ENCODE measurements at places on chromosomes 1 and 21.

- no peak for DNase-seq
- no peaks in the 10 kb centered on the region for H3K4me1 ChIP-seq
- H3K36me3 ChIP-seq: no peaks in the 10 kb centered on the region
Observed at GRCh38 chr1:73516451-73516850, 681.5 kb downstream of the LRRIQ3 start.

DNA sequence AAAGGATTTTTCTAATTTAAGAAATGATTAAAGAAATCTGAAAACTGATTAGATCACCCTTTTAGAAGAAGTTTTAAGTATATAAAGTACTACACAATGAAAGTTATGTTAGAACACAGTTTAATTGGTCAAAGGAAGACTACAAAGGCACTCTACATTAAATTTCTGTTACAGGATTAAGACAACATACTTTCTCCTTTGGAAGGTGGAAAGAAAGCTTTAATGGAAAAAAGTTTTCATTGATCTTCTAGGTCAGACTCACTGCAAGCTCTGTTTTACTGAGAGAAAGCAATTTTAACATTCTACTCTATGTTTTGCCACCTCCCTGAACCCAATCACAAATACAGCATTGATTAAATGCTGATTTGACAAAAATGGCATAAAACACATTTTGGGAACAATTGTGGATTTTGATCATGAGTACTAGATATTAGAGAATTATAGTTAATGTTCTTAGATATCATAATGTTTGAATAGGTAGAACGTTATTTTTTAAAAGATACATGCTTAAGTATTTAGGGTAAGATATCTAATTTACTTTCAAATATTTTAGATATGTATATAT lies 32.0 kb downstream of the WDR26 start:
- DNase-seq: no peak
- H3K4me1 ChIP-seq: no peaks in the 10 kb centered on the region
- H3K27ac ChIP-seq: no peak overlapping the region
- H3K36me3 ChIP-seq: peaks cover 9% of the 10 kb centered on the region

DNA sequence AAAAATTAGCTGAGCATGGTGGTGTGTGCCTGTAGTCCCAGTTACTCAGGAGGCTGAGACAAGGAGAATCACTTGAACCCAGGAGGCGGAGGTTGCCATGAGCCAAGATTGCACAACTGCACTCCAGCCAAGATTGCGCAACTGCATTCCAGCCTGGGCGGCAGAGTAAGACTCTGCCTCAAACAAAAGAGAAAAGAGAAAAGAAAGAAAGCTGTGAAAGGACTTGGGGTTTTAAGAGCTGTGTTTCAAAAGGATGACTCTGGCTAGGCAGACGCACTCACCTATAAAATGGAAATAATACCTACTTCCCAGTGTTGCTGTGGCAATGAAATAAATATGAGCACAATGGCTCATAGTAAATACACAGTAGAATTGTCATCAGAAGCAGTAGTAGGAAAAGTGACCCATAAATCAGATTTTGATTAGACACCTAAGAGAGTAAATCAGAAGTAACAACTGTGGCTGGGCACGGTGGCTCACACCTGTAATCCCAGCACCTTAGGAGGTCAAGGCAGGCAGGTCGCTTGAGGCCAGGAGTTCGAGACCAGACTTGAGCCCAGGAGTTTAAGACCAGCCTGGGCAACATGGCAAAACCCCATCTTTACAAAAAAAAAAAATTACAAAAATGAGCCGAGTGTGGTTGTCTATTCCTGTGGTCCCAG lies 45.9 kb upstream of the PUM1 start:
- no peak for DNase-seq
- peak overlapping the region; percentile 25 for H3K27ac ChIP-seq
- H3K36me3 ChIP-seq: no peaks in the 10 kb centered on the region

DNA sequence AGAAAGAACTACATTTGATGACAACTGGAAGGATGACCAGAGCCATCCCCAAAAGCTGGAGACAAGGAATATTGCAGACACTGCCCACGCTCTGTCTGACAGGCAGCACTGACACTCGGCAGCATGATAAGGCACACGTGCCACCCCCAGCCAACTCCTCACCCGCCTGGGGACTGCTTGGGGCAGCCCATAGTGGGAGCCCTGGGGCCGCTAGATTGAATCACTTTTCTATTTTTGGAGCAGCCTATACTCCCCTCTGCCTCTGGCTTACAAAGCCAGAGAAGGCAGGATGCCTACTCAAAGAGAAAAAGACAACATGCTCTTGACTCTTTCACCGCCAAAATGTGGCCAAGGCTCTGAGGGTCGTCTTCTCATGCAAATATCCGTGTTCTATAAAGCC lies 1.3 kb downstream of the SMG5 start:
- H3K4me1 ChIP-seq: peaks cover 18% of the 10 kb centered on the region
- no peak overlapping the region for H3K27ac ChIP-seq
- no peaks in the 10 kb centered on the region for H3K36me3 ChIP-seq
- H3K4me3 ChIP-seq: peak overlapping the region; percentile 77

DNA sequence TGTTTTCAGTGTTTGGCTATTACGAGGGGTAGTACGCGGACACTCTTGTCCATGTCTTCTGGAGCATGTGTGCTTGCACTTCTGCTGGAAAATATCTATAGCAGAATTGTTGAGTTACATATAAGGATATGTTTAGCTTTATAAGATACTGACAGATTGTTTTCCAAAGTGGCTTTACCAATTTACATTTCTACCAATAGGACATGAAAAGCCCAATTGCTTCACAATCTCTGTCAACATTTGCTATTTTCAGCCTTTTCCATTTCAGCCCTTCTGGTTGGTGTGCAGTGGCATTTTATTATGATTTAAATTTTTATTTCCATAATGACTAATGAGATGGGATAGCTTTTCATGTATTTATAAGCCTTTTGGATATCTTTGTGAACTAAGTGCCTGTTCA lies 6.3 kb upstream of the ANGPTL7 start:
- H3K4me1 ChIP-seq: no peaks in the 10 kb centered on the region
- H3K27ac ChIP-seq: no peak overlapping the region
- H3K36me3 ChIP-seq: no peaks in the 10 kb centered on the region

- peaks cover 15% of the 10 kb centered on the region for H3K27me3 ChIP-seq
- H3K36me3 ChIP-seq: no peaks in the 10 kb centered on the region
- no peaks in the 10 kb centered on the region for H3K4me1 ChIP-seq
- no peak for DNase-seq
- H3K27ac ChIP-seq: no peak overlapping the region
Observed at GRCh38 chr1:53740621-53741105, 1.7 kb upstream of the GLIS1 start.

DNA sequence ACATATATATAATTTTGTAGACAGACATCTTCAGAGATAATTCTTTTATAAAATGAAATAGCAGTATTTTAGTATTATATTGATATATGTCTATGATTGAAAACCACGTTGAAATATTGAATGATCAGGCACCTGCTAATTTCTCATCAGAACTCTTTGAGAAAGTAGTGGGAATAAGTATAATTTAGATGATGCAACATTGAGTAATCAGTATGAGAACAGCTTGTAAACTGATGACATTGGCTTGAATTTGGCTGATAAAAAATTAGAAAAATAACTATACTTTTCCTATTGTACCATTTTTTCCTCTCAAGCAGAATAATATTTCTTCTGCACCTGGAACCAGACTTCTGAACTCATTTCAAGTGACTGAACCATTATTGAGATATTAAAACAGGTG lies 1316.8 kb downstream of the NCAM2 start:
- no peaks in the 10 kb centered on the region for H3K4me1 ChIP-seq
- H3K27me3 ChIP-seq: no peaks in the 10 kb centered on the region
- H3K27ac ChIP-seq: no peak overlapping the region
- DNase-seq: no peak
- no peak overlapping the region for H3K4me3 ChIP-seq
- no peaks in the 10 kb centered on the region for H3K36me3 ChIP-seq

- H3K27ac ChIP-seq: no peak overlapping the region
- no peak for DNase-seq
- no peaks in the 10 kb centered on the region for H3K4me1 ChIP-seq
- H3K36me3 ChIP-seq: no peaks in the 10 kb centered on the region
- no peaks in the 10 kb centered on the region for H3K27me3 ChIP-seq
Observed at GRCh38 chr1:4461726-4462290, 192.6 kb upstream of the AJAP1 start.

- no peak for DNase-seq
- H3K27me3 ChIP-seq: no peaks in the 10 kb centered on the region
- H3K27ac ChIP-seq: no peak overlapping the region
- no peaks in the 10 kb centered on the region for H3K4me1 ChIP-seq
- H3K4me3 ChIP-seq: no peak overlapping the region
- no peaks in the 10 kb centered on the region for H3K36me3 ChIP-seq
Observed at GRCh38 chr1:29697391-29697780, 461.1 kb downstream of the PTPRU start.

- H3K4me1 ChIP-seq: peaks cover 47% of the 10 kb centered on the region
- H3K4me3 ChIP-seq: peak within 1 kb of the TSS; percentile 62
- peak within 1 kb of the TSS; percentile 89 for H3K27ac ChIP-seq
- H3K27me3 ChIP-seq: no peaks in the 10 kb centered on the region
- peak; percentile 92 for DNase-seq
Observed at GRCh38 chr1:153545067-153546055, at the start of gene S100A4. TSS of gene S100A4 (minus strand) at chr1:153545806. CDS start at chr1:153544794, 1,012 bp downstream.

- no peak overlapping the region for H3K27ac ChIP-seq
- DNase-seq: no peak
- no peaks in the 10 kb centered on the region for H3K4me1 ChIP-seq
Observed at GRCh38 chr1:1624443-1625403, 7.2 kb upstream of the MMP23B start.

DNA sequence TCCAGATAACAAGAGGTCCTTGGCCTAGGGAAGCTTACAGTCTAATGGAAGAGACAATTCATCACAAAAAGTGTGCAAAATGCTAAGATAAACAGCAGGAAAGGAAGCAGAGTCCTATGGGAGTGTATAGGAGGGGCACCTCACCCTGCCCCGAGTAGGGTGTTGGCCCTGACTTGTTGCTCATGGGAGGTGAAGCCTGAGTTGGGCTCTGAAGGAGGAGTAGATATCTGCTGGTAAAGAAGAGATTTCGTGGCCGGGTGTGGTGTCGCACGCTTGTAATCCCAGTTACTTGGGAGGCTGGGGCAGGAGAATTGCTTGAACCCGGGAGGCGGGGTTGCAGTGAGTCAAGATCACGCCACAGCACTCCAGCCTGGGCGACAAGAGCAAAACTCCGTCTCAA lies 18.6 kb upstream of the GPR37L1 start:
- no peak for DNase-seq
- H3K4me3 ChIP-seq: no peak overlapping the region
- H3K27me3 ChIP-seq: no peaks in the 10 kb centered on the region

GRCh38 chr1:18093193-18093592 lies 14.4 kb upstream of the IGSF21 start:
- DNase-seq: no peak
- H3K4me1 ChIP-seq: no peaks in the 10 kb centered on the region
- H3K27ac ChIP-seq: no peak overlapping the region
- H3K4me3 ChIP-seq: no peak overlapping the region

DNA sequence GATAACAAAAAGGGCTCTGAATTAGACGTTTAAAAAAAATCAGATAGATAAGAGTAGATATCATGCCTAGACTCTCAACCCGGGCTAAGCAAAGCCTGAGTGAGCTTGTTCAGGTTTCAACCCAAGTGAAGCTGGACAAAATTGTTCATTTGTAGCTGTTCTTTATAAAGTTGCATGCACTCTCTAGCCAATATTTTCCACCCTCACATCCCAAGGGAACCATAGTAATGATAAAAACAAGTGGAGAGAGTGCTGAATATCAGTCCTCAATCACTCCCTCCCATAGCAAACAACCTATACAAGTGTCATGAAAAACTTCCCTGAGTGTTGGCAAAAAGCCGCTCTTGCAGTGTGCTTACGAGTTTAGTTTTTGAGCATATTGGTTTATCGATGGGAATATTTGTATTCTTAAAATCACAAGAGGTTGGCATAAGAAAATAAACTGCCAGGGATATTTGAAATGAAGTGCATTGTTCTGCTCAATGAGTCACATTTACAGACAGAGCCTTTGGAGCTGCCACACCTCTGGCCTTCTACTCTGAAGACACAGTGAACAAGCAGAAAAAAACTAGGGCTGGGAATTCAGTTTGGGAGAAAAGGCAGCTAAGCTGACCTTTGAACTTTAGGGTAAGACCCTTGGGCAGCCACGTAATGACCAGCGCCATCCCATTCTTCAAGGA lies 2.2 kb upstream of the CLCA2 start:
- no peak for DNase-seq
- H3K4me1 ChIP-seq: peaks cover 6% of the 10 kb centered on the region
- no peaks in the 10 kb centered on the region for H3K27me3 ChIP-seq

- H3K27ac ChIP-seq: no peak overlapping the region
- DNase-seq: no peak
- no peak overlapping the region for H3K4me3 ChIP-seq
Observed at GRCh38 chr1:76105372-76105771, 30.8 kb downstream of the ST6GALNAC3 start.

GRCh38 chr1:7454052-7454815 lies 316.9 kb upstream of the VAMP3 start:
- H3K36me3 ChIP-seq: no peaks in the 10 kb centered on the region
- no peak overlapping the region for H3K27ac ChIP-seq
- H3K27me3 ChIP-seq: no peaks in the 10 kb centered on the region
- DNase-seq: no peak
- H3K4me3 ChIP-seq: no peak overlapping the region
- no peaks in the 10 kb centered on the region for H3K4me1 ChIP-seq

GRCh38 chr1:119752592-119752991 lies 16.1 kb downstream of the HMGCS2 start:
- no peaks in the 10 kb centered on the region for H3K4me1 ChIP-seq
- H3K36me3 ChIP-seq: no peaks in the 10 kb centered on the region
- no peaks in the 10 kb centered on the region for H3K27me3 ChIP-seq
- H3K4me3 ChIP-seq: no peak overlapping the region
- no peak for DNase-seq

DNA sequence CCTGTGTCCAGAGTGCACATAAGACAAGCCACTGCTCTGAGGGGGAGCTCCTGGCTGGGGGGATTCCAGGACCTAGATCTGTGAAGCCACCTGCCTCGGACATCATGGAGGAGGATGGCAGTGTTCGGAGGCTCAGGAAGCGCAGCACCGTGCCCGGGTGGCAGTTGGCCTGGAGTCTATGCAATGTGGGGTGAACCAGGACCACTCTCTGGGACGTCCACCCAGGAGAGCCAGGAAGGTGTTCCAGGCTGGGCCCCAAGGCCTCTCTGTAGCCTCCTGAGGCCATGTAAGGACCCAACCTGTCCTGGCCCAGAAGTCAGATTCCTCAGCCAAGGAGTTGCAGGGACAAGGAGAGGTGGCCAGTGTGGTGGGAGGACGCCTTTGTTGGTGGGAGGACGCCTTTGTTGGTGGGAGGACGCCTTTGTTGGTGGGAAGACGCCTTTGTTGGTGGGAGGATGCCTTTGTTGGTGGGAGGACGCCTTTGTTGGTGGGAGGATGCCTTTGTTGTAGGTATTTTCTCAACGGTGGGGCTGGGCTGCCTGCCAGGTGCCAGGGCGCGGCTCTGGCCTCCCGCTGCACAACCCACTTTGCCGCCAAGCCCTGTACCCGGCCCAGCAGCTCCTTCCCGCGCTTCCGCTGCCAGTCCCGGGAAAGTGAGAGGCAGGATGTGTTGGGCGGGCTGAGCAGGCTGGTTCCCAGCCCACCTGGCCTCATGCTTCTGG lies 30.6 kb upstream of the BMP8B start:
- peaks cover 6% of the 10 kb centered on the region for H3K27me3 ChIP-seq
- no peaks in the 10 kb centered on the region for H3K36me3 ChIP-seq
- no peaks in the 10 kb centered on the region for H3K4me1 ChIP-seq
- no peak for DNase-seq
- H3K4me3 ChIP-seq: no peak overlapping the region

GRCh38 chr1:41578712-41579335 lies 94.3 kb upstream of the EDN2 start:
- H3K27ac ChIP-seq: no peak overlapping the region
- H3K27me3 ChIP-seq: no peaks in the 10 kb centered on the region
- H3K4me3 ChIP-seq: no peak overlapping the region
- DNase-seq: no peak
- no peaks in the 10 kb centered on the region for H3K36me3 ChIP-seq
- H3K4me1 ChIP-seq: peaks cover 7% of the 10 kb centered on the region

Measured in breast epithelium (tissue), 4 donors.